ENCODE measurements at places on chromosomes 3 and 15. TPM values are rescaled to one million over a fixed set of nuclear protein-coding genes. Genes with fewer than 3 reads are reported as not detected.

DNA sequence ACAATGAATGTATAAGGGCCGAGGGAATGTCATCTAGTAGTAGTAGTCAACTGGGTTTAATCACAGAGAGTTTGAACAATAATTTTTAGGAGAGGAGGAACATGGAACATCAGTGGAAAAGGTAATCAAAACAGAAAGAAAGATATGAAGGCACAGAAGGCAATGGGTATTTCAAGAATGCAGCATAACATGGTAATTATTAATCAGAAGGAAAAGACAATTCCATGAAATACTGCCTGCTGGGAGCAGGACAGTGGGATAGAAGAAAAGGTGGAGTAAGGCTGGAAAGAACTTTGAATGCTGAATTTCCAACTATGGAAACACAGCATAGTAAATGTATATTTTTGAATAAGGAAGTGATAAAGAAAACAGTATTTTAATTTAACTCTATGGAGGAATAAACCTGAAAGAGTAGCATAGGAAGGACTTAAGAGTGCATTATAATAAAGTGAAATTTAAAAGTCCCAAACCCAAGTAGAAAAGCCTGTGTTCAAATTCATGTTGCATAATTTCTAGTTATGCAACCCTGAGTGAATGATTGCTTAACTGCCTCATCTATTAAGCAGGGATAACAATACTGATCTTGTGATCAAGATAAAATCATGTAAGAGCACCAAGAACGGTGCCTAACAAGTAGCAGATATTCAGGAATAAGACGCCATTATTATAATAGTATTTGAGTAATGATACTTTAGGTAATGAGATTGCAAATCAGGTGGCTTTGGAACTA is 357.7 kb downstream of the TBC1D5 start:
- DNase-seq = no peak

- DNase-seq = no peak
Measured at GRCh38 chr3:64685331-64685799, 2.4 kb downstream of the ADAMTS9 start.

DNA sequence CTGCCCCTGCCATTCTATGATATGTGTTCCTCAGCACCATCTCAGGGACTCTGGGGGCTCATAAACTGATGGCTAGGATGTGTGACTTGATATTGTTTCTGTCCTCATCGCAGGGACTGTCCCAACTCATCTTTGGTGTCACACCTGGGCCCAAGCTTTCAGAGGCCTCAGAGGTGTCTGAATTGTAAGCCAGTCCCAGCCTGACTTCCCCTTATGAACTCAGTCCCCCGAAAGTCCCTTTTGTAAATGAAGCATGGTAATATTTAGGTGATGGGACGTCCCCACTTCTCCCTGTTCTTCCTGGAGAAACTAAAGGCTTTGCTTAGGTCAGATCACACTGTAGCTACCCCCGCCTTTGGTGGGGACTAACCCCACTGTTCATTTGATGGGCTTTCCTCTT is 142.4 kb upstream of the TLE3 start:
- DNase-seq = no peak

DNA sequence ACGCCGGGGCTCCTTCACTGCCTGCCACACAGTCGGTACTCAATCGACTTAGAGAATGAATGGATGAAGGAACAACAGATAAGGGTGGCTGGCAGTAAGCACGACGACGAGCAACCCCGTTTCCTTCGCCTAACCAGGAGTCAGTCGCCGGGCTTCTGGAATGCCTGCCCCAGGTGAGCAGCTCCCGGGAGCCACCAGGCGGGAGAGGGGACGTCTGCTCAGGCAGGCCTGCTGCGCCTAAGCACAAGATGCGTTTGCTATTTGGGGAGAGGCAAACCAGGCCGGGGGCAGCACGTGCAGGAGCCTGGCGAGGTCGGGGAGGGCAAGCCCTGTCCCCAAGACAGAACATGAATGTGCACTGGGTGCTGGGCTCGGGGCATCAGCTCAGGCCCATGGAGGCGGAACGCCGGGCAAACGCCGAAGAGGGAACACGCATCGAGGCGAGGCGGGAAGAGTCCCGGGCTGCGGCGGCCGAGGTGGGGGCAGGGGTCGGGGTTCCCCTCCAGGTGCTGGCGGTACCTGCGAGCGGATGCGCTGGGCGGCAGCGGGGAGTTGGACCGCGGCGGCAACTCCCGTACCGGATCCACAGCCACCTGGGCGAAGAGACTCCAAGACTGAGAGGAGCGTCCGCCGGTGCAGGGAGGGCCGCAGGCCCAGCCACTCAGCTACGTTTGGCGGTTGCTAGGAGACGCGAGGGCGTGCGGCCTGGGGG is at the start of gene CFAP92:
CFAP92 (minus strand) TSS at position 616 of the 712 bp plus-strand sequence. CDS start 772 bp downstream, outside the sequence.
- peak; percentile 90 for DNase-seq

Gene MED12L
- total RNA-seq = 72.5 TPM

Gene NAALADL2
- total RNA-seq = 10.5 TPM

Gene TRPM1
- total RNA-seq = 2.4 TPM

Gene CDHR4
- total RNA-seq = 0.49 TPM

Gene PRRT3
- total RNA-seq = 34.9 TPM

Gene LZTFL1
- 43.0 TPM for total RNA-seq
